ENCODE measurements at places on chromosomes 6 and 20.

GRCh38 chr6:19880066-19880465 is 42.9 kb downstream of the ID4 start:
- DNase-seq: no peak

DNA sequence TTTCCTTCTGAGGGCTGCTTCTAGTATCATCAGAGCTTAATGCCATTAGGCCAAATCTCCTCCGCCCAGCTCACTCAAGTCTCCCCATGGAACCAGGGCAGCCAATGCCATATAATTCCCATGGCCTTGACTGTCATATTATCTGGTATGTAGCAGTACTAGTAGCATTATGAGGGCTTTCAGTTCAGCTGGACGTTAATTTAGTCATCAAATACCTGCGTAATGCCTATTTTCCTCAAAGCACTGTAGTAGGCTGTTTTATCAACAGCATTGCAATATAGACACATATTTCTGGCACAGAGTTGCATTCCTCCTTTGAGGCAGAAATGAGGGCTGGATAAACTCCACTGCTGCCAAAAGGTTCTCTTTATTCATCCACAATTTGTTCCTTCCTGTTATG is 1.7 kb downstream of the KCTD20 start:
- no peak for DNase-seq

- peak; percentile 31 for DNase-seq
Observed at GRCh38 chr6:119079283-119079809, 882 bp upstream of the FAM184A start.

DNA sequence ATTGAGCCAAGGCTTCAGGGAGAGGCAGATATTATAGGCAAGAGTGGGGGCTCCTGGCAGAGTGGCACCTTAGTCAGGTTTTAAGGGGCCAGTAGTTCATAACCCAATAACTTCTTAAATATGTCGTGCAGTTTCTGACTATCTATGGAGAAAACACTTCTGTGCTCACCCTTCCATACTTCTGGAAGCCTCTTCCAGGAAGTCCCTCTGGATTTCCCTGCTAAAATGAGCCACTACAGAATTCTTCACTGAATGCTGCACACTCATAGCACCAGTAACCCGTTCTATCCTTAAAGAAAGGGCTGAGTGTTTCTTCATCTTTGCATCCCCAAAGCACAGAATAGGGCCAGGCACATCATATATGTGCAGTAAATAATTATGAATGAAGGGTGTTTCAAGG is 198.5 kb upstream of the SLC24A3 start:
- no peak for DNase-seq

GRCh38 chr6:122033564-122034181 is 365.8 kb upstream of the HSF2 start:
- no peak for DNase-seq

GRCh38 chr20:10134176-10134575 is 84.5 kb upstream of the SNAP25 start:
- DNase-seq: no peak

DNA sequence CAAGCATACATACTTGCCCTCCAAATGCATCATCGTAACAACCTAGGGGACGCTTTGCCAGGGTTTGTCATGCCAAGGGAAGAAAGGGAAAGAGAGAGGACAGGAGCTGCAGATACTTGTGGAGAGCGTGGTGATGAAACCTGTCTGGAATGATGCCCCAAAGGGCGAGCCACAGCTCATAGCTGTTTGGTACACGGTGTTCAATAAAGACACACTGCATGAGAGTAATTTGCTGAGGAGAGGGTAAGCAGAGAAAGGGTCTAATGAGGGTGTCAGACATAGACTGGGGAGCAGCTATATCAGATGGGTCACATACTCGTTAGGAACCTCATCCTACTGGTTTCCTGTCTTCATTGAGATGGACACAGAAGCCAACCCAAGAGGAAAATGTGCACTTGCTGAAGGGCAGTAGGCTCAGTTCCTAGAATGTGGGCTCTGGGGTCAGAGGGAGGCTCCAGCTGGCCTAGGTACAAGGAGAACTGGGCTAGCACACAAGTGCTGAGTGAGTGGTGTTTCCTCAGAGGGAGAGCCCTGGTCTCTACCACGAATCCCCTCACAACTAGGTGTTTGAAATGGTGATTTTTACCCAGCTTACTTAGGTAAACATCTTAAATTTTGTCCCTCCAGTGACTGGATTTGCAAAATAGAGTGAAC is 5.2 kb upstream of the FOXO3 start:
- no peak for DNase-seq

DNA sequence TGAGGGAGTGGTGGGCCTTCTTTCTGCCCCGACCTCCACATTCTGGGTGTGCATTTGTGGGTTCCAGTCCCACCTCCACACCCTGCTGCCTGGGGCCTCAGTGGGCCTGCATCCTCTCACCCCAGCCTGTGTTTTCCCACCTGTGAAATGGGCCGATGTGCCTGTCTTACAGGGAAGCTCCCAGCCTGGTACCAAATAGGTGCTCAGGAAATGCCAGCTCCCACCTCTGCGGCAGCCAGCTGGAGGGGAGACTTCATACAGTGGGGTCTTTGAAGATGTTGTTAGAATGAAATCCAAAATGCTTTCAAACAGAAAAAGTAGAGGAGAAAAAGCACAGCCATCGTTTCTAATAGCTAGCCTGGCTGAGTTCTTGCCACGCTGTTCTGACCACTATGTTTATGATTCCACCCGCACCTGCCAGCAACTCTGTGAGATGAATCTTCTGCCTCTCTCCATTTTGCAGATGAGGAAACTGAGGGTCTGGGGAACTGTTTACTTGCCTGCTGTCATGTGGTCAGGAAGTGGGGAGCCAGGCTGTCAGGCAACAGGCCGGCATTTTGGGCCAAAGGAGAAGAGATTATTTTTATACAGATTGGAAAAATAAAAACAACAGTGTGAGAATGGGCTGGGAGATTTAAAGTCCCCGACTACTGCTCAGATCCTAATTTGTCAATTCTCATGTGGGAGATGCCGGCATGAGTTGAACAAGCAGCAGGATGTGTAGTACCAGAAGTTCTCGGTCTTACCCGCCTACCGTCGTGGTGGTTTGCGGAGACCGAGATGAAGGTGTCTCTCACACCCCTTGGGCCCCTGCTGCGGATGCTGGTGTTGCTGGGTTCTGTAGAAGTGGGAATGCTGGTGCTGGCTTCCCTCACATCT is 4.6 kb downstream of the TMEM181 start:
- peak; percentile 16 for DNase-seq

- no peak for DNase-seq
Observed at GRCh38 chr20:44579313-44580081, 2.9 kb upstream of the PKIG start.

DNA sequence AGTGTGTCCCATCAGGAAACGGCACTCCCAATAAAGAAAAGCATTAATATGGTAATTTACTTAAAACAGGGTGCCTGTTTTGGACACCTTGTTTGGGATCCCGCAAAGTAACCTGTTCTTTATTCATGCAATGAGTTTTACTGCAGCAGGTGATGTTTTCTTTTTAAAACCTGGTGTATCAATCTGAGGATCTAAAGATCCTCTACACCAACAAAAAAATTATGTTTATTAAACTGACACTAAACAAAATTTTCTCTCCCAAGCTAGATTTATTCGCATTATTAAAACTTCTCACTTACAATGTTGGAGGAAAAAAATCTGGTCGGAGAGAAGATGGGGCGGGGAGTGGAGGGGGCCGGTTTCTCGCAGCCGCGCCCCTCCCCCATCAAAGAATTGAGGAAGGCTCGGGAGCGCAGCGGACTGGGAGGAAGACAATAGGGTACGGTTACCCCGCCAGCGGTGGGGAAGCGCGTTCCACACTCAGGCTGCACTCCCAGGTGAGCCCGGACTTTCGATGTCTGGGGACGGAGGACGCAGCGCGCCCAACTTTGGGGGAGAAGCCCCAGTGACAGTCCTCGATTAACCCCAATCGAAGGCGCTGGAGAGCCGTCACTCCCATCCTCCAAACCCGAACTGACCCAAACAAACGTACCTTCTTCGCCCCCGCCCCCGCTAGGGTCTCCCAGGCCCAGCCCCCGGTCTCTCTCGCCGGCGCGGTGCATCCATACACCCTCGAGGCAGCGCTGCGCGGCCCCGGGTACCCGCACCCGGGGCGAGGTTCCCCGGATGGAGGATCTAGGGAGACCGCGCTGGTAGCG is 1.3 kb downstream of the CD24 start:
- no peak for DNase-seq

- DNase-seq: no peak
Observed at GRCh38 chr6:1202201-1202600, 109.7 kb upstream of the FOXQ1 start.

DNA sequence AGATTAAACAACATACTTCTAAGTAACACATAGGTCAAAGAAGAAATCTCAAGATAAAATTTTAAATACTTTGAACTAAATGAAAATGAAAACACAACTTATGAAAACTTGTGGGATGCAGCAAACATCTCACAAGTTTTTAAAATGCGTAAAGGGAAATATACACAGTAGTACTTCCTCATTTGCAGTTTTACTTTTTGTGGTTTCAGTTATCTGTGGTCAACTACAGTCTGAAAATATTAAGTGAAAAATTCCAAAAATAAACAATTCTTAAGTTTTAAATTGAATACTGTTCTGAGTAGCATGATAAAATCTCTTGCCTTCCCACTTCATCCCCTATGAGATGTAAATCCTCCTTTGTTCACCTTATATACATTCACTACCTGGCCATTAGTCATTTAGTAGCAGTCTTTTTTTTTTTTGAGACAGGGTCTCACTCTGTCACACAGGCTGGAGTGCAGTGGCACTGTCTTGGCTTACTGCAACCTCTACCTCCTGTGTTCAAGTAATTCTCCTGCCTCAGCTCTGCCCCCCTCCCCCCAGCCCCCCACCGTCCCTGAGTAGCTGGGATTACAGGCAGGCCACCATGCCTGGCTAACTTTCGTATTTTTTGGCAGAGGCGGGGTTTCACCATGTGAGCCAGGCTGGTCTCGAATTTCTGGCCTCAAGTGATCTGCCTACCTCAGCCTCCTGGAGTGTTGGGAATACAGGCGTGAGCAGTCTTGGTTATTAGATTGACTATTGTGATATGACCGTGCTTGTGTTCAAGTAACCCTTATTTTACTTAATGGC is 154.6 kb upstream of the AHI1 start:
- DNase-seq: no peak

- no peak for DNase-seq
Observed at GRCh38 chr20:62642666-62643520, 590 bp downstream of the SLCO4A1 start.

- DNase-seq: no peak
Observed at GRCh38 chr20:1840817-1841553, 54.2 kb upstream of the SIRPA start.
